Stimulated activated CD4-positive, alpha-beta T cell treated with anti-CD3 and anti-CD28 coated beads, Interleukin-4, amount 100 ng/mL, for 1 hour (primary cell): ENCODE measurements at places on chromosomes 4 and X.

GRCh38 chr4:36056136-36056535, 188.2 kb downstream of the ARAP2 start:
- DNase-seq = no peak

DNA sequence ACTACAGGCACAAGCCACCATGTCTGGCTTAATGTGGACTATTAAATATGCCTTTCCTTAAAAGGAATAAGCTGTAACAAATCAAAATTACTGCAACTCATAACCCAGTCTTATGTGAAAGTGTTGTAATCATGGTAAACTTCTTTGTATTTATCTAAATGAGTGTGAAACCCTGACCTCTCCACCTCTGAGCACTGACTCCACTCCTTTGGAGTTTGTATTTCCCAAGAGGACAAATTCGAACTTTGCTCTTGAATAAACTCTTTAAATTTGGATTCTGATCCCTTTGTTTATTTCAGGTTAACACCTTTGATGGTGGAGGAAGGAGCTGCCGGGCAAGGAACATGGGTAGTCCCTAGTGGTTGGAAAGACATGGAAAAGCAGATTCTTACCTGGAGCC, 48.3 kb upstream of the FAM9A start:
- no peak for DNase-seq

DNA sequence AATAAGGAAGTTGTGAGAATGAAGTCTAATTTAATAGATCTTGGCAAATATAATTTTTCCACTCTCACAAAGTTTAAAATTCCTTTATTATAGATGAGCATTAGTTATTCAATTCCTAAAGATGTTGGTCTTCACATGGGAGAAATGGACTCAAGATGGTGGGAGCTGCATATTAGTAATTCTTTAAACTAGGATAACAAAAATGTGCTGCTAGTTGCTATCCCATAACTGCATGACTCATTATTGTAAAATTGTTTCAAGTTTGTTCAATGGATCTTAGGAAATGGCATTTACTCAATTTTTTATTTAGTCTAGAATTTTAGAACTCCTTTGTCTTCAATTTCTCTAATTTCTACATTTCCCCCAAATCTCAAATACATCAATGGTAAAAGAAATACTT, 155.8 kb downstream of the ATP10D start:
- DNase-seq = no peak

- no peak for DNase-seq
Observed at GRCh38 chr4:5824227-5824626, 68.7 kb downstream of the CRMP1 start.

- DNase-seq = no peak
Observed at GRCh38 chrX:20720954-20721626, 454.4 kb upstream of the RPS6KA3 start.

DNA sequence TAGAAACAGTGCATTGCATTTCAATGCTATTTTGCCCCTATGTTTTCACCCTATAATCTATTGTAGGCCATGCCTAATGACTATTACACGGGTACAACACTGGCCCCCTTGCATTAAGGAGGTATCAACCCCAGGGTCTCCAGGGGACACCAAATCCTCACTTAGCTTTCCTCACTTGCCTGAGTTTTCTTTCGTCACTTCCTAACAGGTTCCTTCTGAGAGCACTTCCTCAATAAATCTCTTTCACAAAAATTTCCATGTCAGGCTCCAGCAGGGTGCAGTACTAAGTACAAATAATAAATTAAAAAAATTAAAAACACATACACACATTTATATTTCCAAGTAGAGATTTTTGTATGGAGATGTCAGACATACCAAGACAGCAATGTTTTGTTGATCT, 165.0 kb downstream of the RBM46 start:
- DNase-seq = no peak
